ENCODE measurements at places on chromosomes 5 and 9. TPM values are rescaled to one million over a fixed set of nuclear protein-coding genes. Genes with fewer than 3 reads are reported as not detected.

DNA sequence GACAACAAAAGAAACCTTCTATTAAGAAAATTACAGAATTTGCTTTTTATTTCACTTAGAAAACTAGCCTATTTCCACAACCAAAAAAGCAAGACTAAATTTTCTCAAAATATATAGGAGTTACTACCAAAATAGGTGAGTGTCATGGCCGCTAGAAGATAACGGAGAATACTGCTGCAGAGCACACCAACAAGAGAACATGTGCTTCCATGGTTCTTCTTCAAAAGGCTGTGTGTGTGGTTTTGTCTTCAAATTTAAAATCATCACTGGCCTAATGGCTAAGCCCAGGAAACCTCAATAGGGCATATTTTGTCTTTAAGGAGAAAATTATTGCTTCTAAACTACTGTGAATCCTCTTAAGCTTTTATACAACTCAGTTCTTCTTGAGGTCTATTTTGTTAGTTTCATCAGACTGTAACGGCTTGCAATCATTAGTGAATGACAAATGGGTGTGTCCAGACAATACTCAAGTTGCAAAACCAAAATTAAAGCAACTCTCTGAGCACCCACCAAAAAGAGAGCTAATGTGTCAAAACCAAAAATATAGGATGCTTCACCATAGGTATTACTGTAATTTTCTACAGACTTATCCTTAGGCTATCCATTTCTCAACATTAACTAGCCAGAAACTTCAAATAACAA, 3.3 kb downstream of the SETX start:
- H3K4me3 ChIP-seq, result no peak overlapping the region

DNA sequence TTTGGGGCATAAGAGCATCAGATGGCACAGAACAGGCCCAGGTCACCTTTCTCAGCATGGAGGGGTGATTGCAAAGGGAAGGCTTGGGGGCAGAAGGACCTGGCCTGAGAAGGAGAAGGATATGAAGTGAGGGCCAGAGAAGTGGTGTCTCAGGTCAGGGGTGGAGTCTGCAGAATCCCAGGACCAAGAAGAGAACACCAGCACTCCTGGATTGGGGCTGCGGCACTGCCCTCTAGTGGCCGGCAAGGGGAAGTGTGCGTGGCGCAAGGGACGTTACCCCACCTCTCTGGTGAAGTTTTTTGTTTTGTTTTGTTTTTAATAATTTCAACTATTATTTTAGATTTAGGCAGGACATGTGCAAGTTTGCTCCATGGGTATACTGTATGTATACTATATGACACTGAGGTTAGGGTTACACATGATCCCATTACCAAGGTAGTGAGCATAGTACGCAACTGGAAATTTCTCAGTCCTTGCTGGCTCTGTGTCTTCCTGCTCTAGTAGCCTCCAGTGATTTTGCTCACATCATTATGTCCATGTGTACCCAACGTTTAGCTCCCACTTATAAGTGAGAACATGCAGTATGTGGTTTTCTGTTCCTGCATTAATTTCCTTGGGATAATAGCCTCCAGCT, 1548.6 kb downstream of the EFNA5 start:
- H3K4me3 ChIP-seq, result no peak overlapping the region
- no peak overlapping the region for H3K27ac ChIP-seq
- H3K27me3 ChIP-seq, result no peaks in the 10 kb centered on the region
- H3K4me1 ChIP-seq, result no peaks in the 10 kb centered on the region
- no peaks in the 10 kb centered on the region for H3K36me3 ChIP-seq

DNA sequence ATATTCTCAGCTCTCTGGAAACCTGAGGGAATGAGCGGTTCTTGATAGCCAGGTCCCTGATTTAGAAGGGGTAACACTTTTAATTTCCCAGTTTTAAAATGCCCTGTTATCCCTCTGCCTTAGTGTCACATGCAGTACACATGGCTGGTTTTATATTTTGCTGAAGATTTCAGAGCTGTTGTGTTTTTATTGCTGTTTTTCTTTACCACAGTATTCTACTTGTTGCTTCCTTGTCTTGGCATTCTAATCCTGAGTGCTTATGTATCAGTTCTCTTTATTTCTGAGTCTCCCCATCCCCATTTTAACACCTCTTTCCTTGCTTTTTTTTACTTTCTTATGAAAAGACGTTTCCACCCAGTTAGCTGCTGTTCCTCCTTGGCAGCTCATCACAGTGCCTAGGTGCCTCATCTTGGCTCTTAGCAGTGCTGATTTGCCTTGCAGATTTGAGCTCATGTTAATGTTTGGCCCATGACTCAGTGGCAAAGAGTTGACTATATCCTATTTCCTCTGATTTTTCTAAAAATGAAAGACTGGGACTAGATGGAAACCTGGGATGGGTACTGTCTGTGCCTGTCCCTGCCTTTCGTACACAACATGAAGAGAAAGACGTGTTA, 3.7 kb downstream of the MTRR start:
- H3K27me3 ChIP-seq, result no peaks in the 10 kb centered on the region
- no peak overlapping the region for H3K4me3 ChIP-seq
- H3K36me3 ChIP-seq, result peaks cover 12% of the 10 kb centered on the region
- peaks cover 23% of the 10 kb centered on the region for H3K4me1 ChIP-seq
- no peak overlapping the region for H3K27ac ChIP-seq

SHISAL2B gene
- 9.9 TPM for total RNA-seq

GLDC gene
- total RNA-seq, result not detected
